ENCODE measurements at places on chromosomes 11 and 22.
A peak's percentile ranks its signal among the peaks of the same experiment; 100 is the strongest.

GRCh38 chr11:36093548-36093947, 149.7 kb downstream of the LDLRAD3 start:
- DNase-seq, result no peak

- DNase-seq, result no peak
These were observed 30.2 kb downstream of the LRP5 start for GRCh38 chr11:68342459-68343158.

GRCh38 chr22:43826142-43827002, 14.3 kb upstream of the EFCAB6 start:
- peak; percentile 79 for DNase-seq

GRCh38 chr22:21100149-21101032, 54.6 kb downstream of the LRRC74B start:
- no peak for DNase-seq
